Stomach (tissue), 19 donors: ENCODE measurements at places on chromosomes 13 and 19.

DNA sequence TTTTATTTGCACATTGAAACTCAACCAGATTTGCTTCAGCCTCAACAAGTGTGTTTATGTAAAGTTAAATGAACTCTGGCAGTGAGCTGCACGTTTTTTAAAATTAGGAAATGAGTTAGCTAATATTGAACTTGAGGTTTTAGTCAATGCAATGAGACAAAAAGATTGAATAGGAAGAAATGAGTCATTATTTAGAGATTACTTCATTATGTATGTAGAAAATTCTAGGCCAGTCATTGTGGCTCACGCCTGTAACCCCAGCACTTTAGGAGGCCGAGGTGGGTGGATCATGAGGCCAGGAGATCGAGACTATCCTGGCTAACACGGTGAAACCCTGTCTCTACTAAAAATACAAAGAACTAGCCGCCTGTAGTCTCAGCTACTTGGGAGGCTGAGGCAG lies 22.8 kb upstream of the CD70 start:
- no peak for DNase-seq

- DNase-seq = peak; percentile 59
Observed at GRCh38 chr19:17264641-17264979, at the start of gene USHBP1. Gene USHBP1, minus strand, starts transcription at chr19:17264745. Its CDS starts 446 bp downstream, at chr19:17264299.

DNA sequence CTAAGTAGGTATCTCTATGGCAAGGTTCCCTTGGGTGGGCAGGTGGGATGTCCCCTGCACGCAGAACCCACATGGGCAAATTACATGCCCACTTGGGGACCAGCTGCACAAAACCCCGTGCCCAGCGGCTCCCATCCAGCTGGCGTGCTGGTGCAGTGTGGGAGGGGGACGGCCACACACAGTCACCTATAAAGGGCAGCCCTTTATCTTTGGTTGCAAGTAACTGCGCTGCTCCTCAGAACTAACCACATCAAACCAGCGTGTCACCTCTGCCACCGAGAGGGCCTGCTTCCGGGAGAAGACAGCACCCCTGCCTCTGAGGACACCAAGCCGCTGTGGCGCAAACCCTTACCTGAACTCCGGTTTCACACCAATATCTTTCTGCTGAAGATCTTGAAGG lies 32.2 kb downstream of the ANKRD27 start:
- peak; percentile 57 for DNase-seq

- DNase-seq = no peak
Observed at GRCh38 chr13:45705918-45706317, 3.8 kb downstream of the CBY2 start.
